ENCODE measurements at places on chromosomes 1 and 21.

DNA sequence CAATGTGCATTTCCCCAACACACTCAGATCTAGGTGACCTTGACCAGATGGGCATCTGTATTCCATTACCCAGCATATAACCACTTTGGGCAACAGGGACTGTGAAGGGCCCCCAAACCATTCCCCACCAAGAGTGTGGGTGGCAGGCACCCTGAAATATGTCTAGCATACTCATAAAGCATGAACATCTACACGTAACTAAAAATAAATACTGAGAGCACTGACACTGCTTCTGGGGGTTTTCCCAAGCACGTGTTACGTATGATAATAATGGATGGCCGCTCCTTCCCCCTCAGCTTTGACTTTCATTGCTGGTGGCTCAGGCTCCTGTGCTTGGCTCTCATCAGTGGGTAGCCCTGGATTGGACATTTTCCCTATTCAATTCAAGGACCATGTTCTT lies 39.1 kb downstream of the IGSF3 start:
- DNase-seq, result no peak

- DNase-seq, result no peak
These were observed 80.1 kb upstream of the KCNK2 start for GRCh38 chr1:215002471-215002870.

- DNase-seq, result no peak
These were observed 71.7 kb upstream of the TMPRSS2 start for GRCh38 chr21:41579692-41580091.

GRCh38 chr1:82899017-82899416 lies 1098.3 kb downstream of the ADGRL2 start:
- no peak for DNase-seq

DNA sequence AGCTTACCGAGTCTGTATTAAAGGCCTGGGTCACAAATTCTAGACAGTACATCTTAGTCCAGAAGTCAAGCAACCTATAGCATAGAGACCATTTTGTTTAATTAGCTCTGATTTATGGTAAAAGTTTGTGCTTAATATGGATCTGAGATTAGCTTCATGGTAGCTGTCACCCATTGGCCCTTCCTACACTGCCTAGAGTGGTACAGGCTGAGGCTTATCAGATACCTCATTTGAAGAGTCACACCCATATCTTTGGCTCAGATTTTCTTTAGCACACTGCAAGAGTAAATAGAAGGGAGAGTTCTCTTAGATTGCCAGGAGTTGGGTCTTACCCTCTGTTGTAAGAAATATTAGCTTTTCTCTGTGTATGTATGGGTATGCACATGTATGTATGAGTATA lies 3.6 kb downstream of the AK4 start:
- no peak for DNase-seq

GRCh38 chr1:161378014-161378413 lies 10.3 kb upstream of the CFAP126 start:
- no peak for DNase-seq

- no peak for DNase-seq
These were observed 75.1 kb upstream of the GRIK1 start for GRCh38 chr21:30014886-30015285.

GRCh38 chr1:226681652-226682493 lies 57.2 kb downstream of the ITPKB start:
- DNase-seq, result no peak

- no peak for DNase-seq
These were observed 8.4 kb downstream of the MYBPH start for GRCh38 chr1:203167026-203167912.

GRCh38 chr1:194940336-194941030 lies 1667.8 kb downstream of the KCNT2 start:
- DNase-seq, result no peak

DNA sequence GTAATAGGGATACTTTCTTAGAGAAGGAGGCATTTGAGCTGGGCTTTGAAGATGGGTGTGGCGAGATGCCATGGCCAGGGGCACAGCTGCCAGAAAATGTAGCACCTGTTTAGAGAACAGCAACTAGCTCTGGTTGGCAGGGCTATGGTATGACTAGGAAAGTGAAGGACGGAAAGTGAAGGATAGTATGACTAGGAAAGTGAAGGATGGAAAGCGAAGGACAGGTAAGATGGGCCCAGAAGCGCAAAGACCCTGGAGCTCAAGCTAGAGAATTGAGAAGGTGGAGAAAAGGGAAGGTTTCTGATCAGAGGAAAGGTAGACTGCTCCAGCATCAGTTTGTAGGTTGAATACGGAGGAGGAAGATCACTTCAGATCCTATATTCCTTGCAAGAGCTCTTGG lies 205.4 kb downstream of the SLC35F3 start:
- no peak for DNase-seq

DNA sequence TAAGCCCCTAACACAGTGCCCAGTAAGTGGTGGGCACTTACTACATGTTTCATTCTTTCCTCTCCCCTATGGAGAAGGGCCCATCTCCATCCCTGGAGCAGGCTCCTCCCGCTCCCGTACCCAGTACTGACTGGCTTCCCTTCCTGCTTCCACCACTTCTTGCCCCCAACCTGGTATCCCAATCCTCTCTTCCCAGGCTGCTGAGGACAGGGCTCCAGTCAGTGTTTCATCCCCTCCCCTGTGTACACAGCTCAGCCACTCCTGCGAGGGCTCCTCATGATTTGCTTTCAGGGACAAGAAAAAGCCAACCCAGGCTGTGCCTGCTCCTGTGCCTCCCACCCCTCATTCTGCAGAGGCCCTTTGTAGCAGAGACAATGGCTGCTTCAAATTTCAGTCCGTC lies 20.8 kb upstream of the ETV3 start:
- no peak for DNase-seq

GRCh38 chr21:37408464-37409193 lies 42.1 kb downstream of the DYRK1A start:
- DNase-seq, result no peak

- no peak for DNase-seq
These were observed 118.6 kb upstream of the PPP2R5A start for GRCh38 chr1:212166644-212167043.

- DNase-seq, result no peak
These were observed 98.6 kb downstream of the ZNF281 start for GRCh38 chr1:200311256-200311655.

DNA sequence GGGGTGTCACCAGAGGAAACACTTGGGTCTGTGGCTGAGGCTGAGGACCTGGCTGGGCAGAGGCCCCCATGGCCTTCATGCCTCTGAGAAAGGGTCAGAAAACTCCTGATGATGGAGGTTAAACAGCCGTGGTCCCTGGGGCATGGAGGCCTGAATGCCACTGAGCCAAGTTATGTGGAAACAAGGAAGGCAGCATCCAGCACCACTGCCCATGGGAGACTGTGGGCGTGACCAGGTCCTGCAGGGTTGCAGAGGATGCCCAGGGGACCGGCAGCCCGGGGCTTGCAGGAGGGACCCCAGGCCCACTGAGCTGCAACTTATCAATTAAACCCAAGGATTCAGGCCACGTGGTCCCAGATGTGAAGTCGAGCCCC lies 18.9 kb upstream of the COL6A2 start:
- no peak for DNase-seq

DNA sequence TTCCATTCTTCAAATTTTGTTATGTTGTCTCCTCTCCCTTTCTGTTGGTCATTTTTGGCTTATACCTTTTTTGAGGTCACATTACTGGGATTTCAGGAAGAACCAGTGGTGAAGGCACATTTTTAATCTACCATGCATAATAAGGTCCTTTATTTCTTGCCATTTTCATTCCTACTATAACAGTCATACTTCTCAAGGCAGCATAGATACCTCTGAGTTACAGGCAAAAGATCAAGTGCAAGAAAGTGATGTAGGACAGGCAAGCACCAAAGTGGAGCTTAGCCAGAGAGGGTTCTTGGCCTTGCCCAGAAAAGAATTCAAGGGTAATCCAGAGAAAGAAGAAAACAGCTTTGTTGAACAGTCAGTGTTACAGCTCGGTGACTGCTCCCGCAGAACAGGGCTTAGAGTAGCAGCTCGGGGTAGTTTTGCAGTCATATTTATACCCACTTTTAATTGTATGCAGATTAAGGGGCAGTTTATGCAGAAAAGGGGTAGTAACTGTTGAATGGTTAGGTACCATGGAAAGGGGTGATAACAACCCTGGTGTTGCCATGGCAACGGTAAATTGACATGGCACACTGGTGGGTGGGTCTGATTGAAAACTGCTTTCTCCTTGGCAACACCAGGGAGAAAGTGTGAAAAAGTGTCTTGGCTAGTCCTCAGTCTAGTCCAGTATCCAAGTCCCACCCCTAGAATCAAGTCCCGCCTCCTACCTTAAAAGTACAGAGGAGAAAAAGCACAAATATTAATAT lies 39.6 kb upstream of the DOCK7 start:
- no peak for DNase-seq

DNA sequence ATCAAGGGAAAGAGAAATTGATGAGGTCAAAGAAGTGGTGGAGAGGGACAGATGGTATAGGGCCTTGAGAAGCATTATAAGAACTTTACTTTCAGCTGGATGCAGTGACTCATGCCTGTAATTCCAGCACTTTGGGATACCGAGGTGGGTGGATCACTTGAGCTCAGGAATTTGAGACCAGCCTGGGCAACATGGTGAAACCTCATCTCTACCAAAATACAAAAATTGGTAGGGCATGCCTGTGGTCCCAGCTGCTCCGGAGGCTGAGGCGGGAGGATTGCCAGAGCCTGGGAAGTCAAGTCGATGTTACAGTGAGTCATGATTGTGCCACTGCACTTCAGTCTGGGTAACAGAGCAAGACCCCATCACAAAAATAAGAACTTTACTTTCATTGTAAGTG lies 5.7 kb downstream of the TMEM50A start:
- no peak for DNase-seq

DNA sequence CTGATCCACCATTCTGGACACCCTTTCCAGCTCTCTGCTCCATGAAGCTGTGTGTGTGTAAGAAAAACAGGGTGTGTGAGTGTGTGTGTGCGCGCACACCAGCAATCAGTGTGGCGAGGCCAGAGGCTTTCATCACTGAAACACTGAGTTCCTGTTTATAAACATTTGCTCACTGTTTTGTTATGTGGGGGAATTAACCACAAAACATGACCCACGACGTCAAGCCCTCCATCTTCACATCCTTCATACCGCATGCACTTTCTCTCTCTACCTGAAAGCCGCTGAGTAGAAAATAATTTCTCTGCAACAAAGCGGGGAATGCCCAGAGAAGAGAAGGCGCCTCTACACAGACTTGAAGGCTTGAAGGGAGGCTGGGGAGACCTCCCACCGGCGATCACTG lies 148.9 kb upstream of the IRF2BP2 start:
- DNase-seq, result no peak

DNA sequence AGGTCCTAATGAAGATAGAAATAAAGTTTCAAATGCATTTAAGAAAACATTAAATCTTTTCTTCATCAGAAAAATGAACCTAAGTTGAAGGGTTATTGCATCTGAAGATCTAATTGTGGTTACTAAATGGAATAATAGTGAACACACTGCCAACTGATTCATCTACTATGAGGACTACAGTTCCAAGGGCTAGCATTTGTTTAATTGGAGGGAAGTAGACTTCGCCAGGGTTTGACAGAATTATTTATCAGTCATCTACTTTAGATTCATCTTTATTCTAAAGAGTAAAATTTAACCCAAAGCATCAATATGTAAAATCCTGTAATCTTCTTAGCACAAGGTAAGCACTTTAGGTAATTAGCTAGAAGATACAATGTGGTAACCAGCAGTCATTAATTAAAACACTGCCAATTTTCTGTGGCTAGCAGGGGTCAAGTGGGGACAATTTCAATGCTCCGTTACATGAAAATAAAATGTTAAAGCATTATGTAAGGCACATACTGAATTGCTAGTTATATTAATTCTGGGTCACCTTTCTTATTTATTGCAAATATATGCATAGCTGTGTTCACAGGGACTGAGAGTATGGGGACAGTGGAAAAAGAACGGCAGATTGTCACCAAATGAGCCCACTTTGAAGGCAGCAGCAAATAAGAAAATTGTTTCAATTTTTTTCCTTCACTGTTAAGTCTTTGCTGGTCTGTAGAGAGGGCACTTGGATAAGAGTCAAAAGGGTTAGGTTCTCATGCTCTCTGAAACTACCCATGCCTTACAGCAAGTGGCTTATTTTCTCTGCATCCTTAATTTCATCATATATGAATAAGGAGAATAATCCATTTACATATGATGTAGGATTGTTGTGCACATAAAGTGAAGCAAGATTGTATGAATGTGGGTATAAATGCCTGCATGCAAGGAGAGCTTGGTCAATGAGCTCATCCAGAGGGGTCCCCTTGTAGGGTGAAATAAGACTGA lies 416.0 kb downstream of the PCP4 start:
- DNase-seq, result no peak

DNA sequence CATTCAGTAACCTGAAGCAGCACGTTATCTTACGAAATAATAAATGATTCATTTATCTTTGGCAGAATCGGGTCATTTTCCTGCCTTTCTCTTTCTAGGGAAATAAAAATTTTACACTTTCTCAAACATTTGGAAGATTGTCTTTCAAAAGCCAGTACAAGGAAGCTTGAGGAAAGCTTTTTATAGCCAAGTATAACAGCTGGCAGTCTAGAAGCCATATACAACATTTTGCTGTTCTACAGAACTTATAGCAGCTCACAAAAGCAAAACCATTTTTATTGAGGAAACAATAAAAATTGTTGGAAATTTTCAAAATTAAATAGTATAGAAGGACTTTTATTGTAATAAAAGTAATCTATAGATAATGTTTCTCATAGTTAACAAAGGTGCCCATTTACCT lies 448.6 kb downstream of the SMYD3 start:
- no peak for DNase-seq

- DNase-seq, result no peak
These were observed 96.9 kb downstream of the DHRS3 start for GRCh38 chr1:12521096-12521495.

- no peak for DNase-seq
These were observed 60.6 kb upstream of the RGL1 start for GRCh38 chr1:183744132-183744913.

DNA sequence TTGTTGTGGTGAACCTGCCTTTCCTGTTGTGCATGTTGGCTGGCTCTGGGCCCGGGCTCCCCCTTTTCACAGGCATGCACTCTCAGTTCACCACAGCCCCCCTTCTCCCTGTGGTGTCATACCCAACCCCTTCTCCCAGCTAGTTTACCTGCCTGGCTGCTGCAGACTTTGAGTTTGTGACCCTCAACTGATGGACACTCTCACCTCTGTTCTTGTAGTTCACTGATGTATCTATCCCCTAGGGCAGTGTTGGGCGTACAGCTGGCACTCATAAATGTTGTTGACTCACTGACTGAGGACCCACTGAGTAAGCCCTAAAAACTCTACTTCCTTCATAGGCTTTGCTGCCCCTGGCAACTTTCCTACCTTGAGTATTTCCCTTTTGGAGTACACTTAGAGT lies 54.9 kb downstream of the WDR64 start:
- DNase-seq, result no peak

DNA sequence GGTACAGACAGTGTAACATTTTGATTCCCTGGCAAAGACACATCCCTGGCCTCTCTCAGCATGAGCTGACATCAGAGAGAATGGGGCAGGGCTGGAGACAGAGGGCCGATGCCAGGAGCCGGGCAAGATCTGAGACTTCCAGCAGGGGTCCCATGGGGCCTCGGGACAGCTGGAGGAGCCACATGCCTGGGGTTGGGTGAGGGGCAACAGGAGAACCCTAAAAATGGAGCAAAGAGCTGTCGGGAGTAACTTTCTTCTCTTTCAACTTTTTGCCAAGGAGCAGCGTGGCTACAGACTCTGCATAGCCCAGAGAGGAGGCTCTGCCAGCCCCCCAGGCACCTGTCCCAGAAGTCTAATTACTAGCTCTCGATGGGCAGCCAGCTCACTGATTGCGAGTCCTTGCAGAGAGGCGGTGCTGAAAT lies 130.8 kb downstream of the LACTBL1 start:
- no peak for DNase-seq
